Tibial nerve (tissue), 4 donors: ENCODE measurements at places on chromosomes 6 and 20. TPM values are rescaled to one million over a fixed set of nuclear protein-coding genes. Genes with fewer than 3 reads are reported as not detected.

Gene MAD2L1BP
- total RNA-seq: 21.3 TPM

Gene SRC
- total RNA-seq: 32.4 TPM

Gene EEF1A2
- not detected for total RNA-seq

Gene SYNGAP1
- 13.0 TPM for total RNA-seq

Gene SLC35D3
- total RNA-seq: not detected

Gene PSORS1C2
- not detected for total RNA-seq

Gene TRIM40
- not detected for total RNA-seq

Gene SLC9A8
- total RNA-seq: 17.3 TPM

Gene ADISSP
- total RNA-seq: 19.4 TPM

Gene MAPK13
- 10.5 TPM for total RNA-seq

DNA sequence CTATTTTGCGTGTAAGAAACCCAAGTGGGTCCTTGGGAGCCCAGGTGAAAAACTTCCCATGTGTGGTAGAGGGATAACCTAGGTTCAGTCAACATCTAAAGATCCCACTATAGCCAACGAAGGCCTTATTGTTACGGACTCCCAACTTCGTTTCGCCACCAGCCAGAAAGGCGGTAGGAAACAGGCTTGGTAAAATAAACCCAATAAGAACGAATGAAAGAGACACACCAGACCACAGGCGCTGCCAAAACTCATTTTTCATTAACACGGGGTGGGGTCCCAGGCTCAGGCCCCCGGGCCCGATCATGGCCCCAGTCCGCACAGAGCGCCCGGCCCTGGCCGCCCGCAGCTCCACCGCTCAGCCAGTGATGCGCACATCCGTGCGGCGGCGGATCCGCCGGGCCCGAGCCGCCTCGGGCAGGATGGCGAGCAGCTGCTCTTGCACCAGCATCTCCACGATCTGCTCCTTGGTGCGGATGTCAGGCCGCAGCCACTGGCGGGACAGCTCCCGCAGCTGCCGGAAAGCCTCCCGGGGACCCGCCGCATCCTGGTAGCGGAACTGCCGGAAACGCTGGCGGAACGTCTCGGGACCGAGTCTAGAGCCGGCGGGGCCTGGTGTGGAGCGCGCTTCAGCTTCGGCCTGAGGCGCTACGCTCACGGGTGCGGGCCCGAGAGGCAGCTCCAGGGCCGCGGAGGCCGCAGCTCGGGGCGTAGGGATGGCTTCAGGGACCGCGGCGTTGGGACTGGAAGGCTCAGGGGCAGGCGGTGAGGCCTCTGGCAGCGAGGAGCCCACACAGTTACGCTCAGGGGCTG is 709 bp downstream of the SCAND1 start:
- DNase-seq: no peak

DNA sequence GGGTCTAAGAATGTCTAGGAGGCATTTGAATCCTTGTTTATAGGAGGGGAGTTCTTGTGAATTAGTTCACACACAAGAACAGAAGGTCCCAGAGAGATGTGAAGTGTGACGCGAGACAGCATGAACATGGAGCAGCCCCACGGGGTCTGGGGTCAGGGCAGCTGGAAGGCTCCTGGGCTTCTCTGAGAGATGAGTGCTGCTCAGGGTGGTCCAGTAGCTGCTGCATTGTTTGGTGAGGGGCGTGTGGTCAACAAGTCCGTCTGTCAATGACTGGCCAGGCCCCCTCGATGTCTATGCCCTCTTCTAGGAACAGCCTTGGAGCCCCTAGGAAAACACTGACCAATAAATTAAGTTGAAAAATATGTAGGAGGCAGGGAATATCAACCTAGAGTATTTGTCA is 40.2 kb upstream of the GABRR1 start:
- DNase-seq: no peak

GRCh38 chr20:36230019-36230418 is 6.3 kb upstream of the AAR2 start:
- DNase-seq: no peak

DNA sequence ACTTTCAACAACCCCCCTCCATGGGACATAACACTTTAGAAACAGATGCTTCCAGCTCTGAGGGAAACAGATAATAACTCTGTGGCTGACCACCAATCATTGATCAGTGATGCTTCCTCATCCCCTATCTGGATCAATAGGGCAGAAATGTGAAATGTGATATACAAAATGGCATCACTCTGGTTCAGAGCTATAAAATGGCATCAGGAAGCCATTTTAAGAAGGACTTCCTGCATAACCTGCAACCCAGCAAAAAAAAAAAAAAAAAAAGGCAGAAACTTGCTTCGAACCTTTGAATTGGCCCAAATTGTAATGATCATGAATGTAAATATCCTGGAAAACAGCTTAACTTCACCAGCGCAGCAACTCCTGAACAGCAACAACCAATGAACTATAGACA is 48.0 kb upstream of the RNGTT start:
- DNase-seq: no peak

DNA sequence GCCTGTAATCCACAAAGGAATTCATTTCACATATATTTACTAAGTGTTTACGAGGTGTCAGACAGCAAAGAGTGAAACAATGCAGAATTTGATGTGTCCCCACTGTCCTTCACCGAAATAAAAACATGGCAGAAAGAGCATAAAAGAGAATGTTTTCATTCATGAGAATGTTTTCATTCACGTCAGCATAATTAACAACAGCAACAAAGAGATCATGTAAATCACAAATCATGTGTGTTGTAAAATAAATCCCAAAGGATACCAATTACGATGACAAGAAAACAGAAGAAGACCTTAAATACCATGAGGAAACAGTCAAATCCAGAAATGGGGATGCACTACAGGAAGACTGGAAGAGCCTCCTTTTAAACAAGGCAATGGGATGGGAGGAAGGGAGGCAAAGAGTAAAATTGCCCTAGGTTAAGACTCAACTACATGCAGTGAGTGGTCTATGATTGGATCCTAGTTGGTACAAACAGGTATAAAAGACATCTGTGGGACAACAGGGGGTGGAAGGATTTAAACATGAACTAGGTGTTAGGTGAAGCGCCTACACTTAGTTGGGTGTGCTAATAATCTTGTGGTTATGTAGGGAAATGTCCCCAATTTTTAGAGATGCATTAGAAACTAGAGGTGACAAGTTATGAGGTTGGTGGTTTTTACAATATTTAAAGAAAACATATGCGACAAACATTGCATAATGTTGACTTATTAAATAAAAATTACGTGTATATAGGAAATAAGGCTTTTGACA is 1.5 kb downstream of the ZSCAN31 start:
- no peak for DNase-seq

GRCh38 chr6:144215402-144215931 is 65.2 kb downstream of the STX11 start:
- peak; percentile 22 for DNase-seq

- no peak for DNase-seq
Measured at GRCh38 chr20:62832951-62833391, 16.1 kb downstream of the COL9A3 start.

DNA sequence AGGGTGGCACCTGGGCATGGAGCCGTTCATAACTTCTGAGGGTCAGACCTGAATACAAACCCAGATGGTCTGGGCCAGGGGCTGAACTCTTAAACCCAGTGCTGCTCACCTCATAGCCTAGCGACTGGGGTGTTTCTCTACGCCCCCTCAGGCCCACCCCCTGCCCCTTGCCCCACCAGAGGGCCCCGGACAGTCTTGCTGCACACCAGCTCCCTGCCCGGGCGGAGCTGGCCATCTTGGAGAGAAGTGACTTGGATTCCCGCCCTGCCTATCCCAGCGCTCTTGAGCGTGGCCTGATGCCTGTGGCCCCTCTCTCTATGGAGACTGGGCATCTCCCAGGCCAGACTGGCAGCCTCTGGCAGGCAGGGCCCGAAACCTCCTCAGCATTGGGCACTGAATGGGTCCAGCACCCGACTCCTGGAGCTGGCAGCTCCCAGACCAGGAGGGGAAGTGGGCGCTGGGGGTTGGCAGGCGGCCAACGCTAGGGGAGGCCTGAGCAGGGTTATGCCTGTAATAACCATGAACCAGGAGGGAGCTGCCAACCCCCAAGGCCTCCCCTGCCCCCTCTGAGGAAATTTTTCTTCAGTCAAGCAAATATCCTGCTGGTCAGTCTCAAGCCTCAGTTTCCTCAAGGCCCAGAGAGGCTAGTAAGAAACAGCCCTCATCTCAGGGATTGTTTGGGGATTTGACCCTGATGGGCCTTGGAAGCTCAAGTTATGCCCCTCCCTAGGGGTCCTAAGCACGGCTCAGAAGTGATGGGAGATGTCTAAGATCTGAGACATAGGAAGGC is 169.5 kb downstream of the VEGFA start:
- no peak for DNase-seq

DNA sequence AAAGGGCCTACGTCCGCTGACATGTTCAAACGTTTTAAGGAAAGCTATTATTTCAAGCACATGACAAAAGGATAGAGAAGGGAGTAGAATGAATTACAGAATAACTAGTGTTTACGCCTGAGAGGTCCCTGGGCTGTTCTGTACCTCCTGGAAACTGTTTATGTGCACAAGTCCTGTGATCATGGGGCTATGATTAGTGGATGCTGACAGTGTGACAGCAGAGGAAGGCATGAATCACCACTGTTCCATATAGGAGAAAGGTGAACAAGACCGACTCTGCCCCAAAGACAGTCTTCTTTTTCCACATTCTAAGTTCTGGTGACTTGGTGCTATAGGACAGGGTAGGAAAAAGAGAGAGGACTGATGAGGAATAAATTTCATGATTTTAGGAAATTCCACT is 249.2 kb upstream of the PRDM1 start:
- DNase-seq: no peak

- no peak for DNase-seq
Measured at GRCh38 chr6:168180548-168181011, 101.6 kb upstream of the FRMD1 start.

- no peak for DNase-seq
Measured at GRCh38 chr20:19078448-19079373, 133.7 kb upstream of the SLC24A3 start.

- no peak for DNase-seq
Measured at GRCh38 chr6:92011681-92012245, 1407.6 kb downstream of the EPHA7 start.

DNA sequence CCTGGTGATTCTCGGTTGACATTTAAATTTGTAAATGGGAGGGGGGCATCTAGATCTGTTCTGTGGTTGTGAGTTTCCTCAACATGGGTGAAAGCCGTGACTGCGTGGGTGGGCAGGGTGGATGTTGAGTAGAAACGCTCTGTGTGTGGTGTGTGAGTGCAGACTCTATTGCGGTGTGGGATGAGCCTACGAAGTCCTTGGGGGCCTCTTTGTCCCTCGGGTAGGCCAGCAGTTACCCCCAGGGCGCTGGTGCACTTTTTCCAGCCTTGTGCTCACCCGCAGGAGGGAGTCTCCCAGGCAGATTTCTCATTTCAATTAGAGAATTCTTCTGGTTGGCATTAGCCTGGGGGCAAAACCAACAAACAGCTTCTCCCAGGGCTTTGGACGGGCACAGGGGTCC is 10.6 kb downstream of the TOX2 start:
- no peak for DNase-seq

- no peak for DNase-seq
Measured at GRCh38 chr20:63238514-63239125, 2.9 kb downstream of the BIRC7 start.

DNA sequence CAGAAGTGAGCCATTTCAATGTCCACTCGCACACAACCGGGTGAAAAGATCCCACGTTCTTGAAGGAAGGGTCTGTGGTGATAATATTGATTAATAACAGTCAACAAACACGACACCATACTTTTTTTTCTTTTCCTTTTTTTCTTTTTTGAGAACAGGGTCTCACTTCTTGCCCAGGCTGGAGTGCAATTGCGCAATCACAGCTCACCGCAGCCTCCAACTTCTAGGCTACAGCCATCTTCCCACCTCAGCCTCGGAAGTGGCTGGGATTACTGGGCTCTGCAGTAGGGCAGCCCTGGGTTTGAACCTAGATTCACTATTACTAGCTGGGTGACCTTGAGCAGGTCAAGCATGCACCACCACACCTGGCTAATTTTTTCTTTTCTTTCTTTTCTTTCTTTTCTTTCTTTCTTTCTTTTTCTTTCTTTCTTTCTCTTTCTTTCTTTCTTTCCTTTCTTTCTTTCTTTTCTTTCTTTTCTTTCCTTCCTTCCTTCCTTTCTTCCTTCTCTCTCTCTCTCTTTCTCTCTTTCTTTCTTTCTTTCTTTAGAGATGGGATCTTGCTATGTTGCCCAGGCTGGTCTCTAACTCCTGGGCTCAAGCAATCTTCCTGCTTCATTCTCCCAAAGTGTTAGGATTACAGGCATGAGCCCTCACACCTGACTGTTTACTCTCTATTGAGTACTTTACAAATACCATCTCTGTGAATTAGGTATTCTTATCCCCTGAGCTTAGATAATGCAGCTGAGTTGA is 123.9 kb downstream of the SNX5 start:
- no peak for DNase-seq

DNA sequence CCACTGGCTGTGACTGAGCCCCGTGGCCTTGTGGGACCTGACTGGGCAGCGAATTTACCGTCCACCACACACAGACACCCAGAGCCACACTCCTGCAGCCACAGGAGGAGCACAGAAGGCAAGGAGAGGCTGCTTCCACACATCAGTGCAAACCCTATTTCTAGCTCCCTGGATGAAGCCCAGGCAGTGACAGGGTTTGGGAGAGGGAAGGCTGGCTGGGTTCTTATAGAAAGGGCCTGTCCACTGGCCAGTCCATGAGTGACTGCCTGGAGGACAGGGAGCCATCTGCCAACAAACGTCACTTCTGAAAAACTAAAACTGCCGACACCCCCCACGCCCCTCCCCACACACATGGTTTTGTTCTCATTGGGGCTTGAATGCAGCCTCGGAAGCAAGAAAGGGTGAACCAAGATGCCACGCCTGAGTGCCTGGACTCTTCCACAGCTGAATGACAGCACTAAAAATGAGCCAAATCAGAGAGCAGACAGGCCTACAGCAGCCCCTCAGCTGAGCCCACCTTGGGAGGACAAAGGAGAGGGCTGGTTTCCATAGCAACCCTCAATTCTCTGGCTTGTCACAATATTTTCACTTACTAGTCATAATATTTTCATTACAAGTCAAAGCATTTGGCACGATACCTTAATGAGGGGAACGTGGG is 38.4 kb downstream of the RRBP1 start:
- no peak for DNase-seq

DNA sequence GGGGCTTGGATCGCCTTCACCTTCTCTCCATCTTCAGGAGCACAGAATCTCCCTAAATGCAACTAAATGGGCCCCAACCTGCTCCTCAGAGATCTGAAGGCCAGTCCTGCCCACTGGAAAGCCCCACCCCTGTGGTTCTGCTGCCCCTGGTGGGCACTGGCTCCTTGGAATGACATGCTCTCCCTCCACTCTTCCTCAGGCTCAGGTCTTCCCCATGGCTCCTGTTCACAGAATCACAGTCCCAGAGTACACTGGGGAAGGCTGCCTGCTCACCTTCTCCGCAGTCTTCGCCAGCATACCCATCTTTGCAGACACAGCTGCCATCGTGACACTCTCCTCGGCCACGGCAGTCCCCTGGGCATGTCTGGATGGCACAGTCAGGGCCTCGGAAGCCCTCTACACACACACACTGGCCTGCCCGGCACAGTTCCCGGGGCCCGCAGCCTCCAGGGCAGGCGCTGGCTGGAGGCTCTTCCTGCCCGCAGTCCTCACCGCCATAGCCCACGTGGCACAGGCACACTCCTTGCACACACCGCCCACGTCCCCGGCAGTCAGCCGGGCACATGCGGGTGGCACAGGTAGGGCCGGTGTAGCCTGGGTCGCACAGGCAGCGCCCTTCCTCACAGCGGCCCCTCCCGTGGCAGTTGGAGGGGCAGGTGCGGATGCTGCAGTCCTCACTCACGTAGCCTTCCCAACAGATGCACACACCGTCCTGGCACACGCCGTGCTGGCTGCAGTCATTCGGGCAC is 13.6 kb downstream of the TNXB start:
- DNase-seq: no peak

- peak; percentile 43 for DNase-seq
Measured at GRCh38 chr6:35385457-35386202, 43.3 kb downstream of the PPARD start.
